ENCODE measurements at places on chromosomes 3 and 15.

GRCh38 chr3:4906107-4906621, 73.1 kb upstream of the BHLHE40 start:
- no peak for DNase-seq

DNA sequence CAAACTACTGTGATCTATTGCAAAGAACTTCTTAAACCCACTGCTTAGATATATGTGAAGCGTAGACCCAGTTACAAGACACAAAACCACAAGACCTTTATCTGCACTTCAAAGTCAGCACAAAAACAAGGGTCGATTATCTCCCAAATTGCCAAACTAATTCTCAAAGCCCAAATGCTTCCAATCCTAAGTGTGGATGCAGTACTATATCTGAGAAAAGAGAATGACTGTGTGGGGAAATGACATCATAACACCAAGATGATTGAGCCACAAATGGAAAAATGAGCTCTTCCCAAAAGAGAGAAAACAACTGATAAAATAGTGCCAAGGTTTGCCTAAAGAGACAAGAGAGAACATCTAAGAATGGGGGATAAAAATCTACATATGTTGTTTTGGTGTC, 86.2 kb downstream of the MEIS2 start:
- DNase-seq: peak; percentile 65

- DNase-seq: no peak
Measured at GRCh38 chr15:54998661-54999060, 198.1 kb downstream of the RSL24D1 start.

DNA sequence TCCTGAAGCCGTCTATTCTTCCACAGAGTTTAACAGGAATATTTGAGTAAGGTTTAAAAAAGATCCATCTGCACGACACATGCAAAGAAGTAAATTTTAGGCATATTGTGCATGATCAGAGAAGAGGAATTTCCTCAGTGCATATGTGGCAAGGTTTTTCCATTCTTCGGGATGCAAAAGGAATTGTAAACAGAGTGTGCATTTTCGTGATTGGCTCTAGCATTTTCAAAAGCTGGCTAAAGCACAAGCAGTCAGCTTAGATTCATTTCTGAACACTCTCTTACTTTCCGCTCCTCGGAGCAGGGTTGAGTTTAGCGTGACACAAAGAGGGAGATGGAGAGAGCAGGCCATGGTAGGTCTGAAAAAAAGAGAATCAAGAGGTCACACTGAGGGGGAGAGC, 128.2 kb downstream of the ADAMTS9 start:
- no peak for DNase-seq

- DNase-seq: no peak
Measured at GRCh38 chr3:169818316-169818715, 5.6 kb upstream of the LRRC34 start.

DNA sequence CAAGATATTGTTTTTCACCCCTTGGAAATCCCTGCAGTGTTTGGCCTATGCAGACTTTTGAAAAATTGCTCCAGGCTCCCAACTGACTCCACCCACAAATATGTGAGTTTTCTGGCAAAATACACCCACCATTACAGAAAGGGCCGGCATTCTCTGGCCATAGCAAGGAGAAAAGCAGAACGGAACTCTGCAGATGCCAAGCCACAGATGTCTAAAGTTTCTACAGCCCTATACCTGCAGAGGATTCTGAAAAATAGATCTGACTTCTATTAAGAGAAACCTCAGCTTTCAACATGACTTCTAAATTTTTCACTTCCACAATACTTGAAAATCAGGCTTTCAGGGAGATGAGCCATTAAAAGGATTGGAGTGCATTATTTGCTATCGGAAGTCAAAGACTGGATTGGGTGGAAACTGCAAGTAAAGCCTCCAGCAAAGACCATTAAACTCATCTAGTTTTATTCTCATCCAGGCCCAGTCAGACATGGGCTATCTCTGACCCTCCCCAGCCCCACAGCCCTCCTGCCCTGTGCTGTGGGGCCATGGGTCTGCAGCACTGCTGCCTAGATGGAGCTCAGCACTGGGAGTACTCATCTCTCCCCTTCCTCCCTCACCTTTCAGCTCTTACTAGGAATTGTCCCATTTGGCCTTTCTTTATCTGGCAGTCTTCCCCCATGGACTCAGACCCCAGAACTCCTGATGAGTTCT, 243.1 kb upstream of the GOLGA6L4 start:
- DNase-seq: no peak

GRCh38 chr3:155416500-155417118, 123.1 kb upstream of the STRIT1 start:
- DNase-seq: peak; percentile 75

- peak; percentile 47 for DNase-seq
Measured at GRCh38 chr15:101489237-101489598, 289 bp downstream of the PCSK6 start.

DNA sequence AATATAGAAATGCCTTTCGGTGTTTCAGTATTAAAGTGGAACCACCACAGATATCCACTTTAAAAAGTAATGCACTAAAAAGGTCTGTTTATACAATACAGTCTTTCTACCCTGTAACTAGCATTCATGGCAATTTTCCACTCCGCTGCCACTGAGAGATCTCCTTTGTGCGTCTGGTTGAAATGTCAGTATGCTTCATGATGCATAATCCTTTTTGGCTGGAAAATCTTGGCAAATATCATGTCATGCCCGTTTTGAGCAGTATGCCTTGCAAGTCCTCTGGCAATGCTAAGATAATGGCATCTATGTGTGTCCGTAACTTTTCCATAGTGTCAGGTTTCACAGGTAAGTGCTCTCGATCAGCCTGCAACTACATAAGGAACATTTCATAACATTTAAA, 30.8 kb upstream of the ARF4 start:
- DNase-seq: no peak

DNA sequence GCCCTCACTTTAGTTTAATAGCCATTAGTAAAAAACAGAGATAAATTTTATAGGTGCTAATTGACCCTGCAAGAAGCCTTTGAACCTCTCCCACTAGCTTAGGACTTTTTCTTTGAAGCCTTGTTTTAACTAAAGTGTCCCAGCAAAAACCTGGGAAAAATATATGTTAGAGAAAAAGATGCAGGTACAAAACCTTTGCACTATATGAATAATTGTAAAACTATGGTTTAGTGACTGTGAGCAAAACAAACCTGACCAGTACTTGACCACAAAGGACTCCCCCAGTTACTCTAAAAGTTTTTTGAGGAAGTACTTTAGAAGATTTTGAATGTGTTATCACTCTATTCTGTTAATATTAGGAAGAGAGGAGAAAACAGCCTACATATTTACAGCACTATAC, 123.3 kb upstream of the TP63 start:
- no peak for DNase-seq

- no peak for DNase-seq
Measured at GRCh38 chr15:56783156-56783856, 50.0 kb upstream of the ZNF280D start.

DNA sequence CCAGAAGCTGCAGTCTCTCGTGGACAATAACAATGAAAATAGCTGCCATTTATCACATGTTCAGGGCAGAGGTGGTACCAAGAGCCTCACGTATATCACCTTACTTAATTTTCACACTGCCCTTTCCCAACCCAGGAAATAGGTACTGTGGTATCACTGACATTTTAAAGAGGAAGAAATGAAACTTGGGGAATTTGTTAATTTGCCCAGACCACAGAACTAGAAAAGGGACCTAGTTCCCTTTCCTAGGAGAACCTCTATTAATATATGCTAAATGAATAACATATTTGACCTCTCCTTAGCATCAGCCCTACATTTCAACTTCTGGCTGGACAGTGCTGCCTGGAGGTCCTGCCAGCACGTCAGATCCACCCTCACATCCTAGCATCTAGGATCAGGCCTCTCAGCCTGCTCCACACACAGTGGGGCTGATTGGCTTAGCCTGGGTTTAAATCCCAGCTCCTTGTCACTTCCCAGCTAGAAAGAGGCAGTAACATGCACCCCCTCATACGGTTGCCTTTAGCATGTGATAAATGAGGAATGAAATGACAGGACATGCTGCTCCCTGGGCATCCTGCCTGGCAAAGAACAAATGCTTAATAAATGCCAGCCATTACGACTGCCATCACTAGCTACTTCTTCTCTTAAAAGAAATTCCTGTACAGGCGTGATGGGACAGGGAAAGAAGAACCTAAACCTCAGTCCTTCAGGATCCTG, 95.1 kb upstream of the TNFAIP8L3 start:
- DNase-seq: no peak

DNA sequence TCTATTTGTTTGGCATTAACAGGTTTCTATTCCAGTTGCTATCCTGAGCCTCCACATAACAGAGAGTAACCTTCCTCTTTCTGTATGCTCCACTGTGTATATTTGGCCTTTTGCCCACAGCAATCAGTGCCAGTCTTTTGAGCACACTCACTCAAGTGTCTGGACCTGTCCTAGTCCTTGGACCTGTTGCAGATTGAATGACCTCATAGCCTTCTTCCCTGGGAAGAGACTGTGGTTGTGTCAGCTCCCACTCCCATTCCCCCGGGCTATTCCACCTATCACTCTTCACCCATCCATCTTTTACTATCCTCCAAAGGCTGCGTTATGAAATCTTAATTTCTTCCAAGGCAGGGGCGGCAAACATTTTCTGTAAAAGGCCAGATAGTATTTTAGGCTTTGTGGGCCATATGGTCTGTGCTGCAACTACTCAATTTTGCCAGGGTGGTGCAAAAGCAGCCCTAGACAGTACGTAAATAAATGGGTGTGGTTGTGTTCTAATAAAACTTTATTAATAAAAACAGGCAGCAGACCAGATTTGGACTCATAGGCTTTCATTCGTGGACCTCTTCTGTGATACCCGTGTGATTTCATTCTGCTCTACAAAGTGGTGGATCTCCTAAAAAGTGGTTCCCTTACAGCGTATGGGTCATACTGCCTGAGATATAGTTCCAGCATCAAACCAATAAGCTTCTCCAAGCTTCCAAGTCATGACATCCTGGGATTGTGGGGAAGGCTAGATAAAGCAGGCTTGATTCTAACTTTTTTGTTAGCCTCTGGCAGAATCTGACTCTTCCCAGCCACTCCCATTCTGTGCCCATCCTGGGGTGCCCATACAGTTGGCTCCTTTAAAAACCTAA, 57.4 kb downstream of the CDAN1 start:
- DNase-seq: no peak

DNA sequence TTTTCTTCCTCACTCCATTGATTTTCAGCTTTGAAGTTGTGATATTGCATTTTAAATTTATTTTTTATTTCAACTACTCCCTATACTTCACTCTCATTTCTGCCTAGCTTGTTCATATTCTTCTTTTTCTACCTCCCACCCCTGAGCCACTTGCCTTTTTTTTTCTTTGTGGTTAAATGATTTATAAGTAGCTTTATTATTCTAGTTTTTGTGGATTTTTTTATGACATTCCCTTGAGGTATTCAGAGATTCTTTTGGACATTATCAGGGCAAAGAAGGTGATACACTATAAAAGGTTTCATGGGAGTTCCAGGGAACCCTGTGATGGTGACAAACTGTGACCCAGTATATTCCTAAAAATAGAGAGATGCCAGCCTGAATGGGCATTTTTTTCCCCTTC, 3.3 kb downstream of the C15orf61 start:
- no peak for DNase-seq

DNA sequence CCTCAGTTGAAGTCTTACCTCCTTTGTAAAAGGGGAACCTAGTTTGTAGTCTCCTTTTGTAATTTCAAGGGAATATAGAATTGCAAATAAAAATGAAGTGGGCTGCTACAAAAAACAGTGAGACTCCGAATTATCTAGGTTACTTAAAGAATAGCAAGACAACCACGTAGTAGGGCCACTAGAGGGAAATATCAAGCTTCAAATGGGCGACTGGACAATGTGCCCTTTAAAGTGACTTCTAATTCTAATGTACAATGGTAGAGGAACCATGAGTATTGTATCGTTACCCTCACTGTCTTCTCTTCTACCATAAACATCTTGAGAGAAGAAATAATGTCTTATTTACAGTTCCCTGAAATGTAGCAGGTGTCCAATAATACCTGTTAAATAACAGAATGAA, 56.3 kb downstream of the TP63 start:
- no peak for DNase-seq

- no peak for DNase-seq
Measured at GRCh38 chr3:8702560-8702959, 31.0 kb upstream of the CAV3 start.

GRCh38 chr15:20646529-20647142, 105.0 kb upstream of the GOLGA6L6 start:
- DNase-seq: peak; percentile 74

DNA sequence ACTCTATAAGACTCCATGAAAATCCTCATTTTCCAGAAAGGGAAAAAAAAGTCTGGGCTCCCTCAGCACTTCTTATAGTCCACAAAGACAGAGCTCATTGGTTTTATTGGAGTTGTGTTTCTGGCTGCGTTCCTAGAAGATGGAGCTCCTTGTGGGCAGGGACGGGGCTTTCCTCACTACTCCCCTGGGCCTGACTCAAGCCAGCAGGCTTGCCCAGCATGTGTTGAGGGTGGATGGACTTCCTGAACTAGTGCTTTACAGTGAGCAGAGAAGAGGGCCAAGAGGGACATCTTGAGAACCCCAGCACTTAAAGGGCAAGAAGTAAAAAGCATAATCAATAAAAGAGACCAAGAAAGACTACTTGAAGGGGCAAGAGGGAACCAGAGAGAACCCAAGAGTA, 43.2 kb upstream of the EPHB1 start:
- DNase-seq: no peak

DNA sequence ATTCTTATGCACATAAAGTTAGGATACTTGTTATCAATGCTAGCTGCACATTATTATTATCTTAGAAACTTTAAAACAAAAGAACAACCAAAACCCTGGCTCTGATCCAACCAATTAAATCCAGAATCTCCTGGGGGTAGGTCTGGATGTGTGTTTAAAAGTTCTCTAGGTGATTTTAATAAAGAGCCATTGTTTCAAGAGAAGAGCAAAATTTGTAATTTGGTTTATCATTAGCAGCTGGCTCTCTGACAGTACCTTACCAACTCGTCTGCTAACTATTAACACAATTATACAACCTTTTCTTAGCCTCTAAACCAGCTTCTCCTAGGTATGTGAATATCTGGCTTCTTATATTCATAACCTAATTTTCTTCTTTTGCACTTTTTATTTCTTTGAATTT, 68.9 kb downstream of the IFT80 start:
- no peak for DNase-seq

DNA sequence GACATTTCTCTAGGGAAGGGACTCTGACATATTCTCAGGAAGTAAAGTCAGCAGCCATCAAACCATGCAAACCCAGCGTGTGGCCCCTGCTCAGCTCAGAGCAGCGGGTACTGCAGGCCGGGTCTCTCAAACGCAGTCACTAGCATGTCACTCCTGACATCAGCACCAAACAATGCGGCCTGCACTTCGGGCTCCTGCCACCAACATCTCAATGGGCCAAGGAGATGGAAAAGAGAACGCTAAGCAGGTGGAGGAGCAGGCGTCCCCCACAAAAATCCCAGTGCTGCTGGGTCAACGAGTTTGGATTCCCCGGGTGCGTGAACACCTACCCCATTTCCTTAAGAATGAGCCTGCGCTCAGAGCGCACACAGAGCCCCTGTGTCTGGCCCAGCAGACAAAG, 9.9 kb upstream of the SPTBN5 start:
- no peak for DNase-seq

- no peak for DNase-seq
Measured at GRCh38 chr3:12893852-12894251, 52.5 kb upstream of the RPL32 start.

GRCh38 chr3:140035871-140036270, 100.9 kb downstream of the CLSTN2 start:
- DNase-seq: no peak
